ENCODE measurements at places on chromosomes 4 and X.

- DNase-seq = peak; percentile 32
These were observed 29.5 kb upstream of the IRF2 start for GRCh38 chr4:184503869-184504300.

DNA sequence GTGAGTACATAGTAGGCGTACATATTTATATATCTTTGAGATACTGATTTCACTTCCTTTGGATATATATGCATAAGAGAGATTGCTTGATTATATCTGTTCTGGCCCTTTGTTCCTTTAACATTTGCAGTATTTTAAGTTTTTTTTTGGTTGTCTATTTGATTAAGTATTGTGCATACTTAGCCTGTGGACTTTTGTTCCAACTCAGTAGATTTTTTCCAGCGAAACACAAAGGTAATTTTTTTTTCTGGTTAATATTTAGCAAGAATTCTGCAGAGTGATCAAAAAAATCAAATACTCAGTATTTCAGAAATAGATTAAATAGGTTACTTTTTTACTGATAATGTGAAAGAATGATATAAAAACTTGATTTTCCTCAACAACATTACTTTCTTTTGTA, at the start of gene AFM:
Gene AFM, plus strand, starts transcription at position 388 of the 400 bp plus-strand sequence. CDS start 31 bp downstream, outside the sequence.
- DNase-seq = no peak

DNA sequence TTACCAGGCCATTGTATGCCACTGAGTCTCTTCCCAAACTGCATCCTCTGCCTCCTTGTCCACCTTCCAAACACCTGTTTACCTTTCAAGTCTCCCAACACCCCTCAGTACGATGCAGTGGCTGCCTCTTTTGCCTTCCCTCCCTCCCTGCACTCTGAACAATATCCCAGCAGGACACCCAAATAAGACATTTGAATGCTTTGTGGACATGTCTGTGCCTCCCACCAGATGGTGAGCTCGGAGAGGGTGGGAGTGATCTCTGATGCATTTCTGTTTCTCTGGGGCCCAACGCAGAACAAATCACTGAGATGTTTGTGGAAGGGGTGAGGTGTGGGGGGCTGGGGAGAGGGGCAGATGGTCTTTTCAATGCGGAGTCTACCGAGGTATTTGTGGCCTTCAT, 33.4 kb downstream of the PJA1 start:
- DNase-seq = no peak

DNA sequence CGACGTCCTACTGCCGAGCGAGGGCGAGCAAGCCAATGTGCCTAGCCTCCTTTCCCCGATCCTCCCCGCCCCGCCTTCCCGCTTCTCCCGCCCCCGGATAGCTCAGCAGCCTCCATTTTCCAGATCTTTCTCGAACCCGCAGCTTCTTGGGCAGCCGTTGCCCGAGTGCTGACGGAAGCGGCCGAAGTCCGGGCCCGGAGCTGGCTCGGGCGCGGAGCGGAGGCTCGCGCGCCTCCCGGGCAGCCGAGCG, 172 bp upstream of the HSPA4L start:
- DNase-seq = peak; percentile 63

- DNase-seq = no peak
These were observed 788.6 kb downstream of the GLUD2 start for GRCh38 chrX:121836000-121836399.

- no peak for DNase-seq
These were observed 78.2 kb downstream of the COL4A6 start for GRCh38 chrX:108359806-108360602.

- no peak for DNase-seq
These were observed 1293.6 kb upstream of the TENM3 start for GRCh38 chr4:180949424-180950213.

DNA sequence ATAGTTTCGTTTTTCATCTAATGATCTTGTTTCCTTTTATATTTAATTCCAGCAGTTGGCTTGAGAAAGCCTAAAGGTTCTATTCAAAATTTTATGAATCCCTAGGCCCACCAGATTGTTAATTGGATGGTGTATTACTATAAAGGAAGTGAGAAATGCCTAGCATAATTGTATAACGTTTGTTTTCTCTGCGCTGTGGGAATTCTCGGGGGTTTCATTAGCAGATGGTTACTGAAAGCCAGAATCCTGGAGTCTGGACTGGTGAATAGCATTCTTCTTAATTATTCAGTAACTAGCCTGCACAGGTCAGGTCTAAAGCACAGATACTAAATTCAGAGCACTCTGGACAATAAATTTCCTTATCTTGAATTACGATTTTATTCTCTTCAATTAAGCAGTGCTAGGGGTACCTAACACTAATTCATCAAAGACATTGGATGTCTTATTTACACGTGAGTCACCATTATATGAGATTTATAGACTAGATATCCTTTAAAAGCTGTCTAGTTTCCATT, 459.4 kb downstream of the DTHD1 start:
- peak; percentile 16 for DNase-seq

DNA sequence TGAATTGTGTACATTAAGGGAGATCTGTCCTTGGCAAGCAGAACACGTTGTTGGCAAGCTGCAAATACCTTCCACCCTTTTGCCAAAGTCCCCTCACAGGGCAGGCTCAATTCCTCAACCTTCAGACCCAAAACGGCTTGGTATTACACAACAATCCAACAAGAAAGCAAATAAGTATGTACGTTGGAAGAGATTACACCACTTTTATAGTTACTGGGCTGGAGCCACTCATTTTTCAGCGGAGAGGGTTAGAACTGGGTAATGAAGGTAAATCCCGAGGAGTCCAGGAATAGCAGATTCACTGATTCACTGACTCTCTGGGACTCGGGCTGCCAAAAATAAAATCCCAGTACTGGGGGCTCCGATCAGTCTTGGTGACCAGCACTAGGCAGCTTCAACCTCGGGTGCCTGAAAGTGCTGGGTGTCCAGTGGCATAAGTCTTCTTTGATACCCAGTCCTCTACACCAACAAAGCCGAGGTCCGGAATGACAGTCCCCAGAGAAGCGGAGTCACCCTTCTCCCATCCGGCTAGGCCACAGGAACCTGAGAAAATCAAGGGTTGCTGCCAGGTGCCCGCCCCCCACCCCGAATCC, 587 bp downstream of the TIMM8A start:
- DNase-seq = no peak

GRCh38 chr4:77043507-77044136, 32.2 kb downstream of the CCNI start:
- DNase-seq = no peak
